ENCODE measurements at places on chromosomes 12 and 14. TPM values are rescaled to one million over a fixed set of nuclear protein-coding genes. Genes with fewer than 3 reads are reported as not detected.

Gene PPP2R5E
- polyA plus RNA-seq = 39.3 TPM

Gene SYCP3
- polyA plus RNA-seq = 0.14 TPM

DNA sequence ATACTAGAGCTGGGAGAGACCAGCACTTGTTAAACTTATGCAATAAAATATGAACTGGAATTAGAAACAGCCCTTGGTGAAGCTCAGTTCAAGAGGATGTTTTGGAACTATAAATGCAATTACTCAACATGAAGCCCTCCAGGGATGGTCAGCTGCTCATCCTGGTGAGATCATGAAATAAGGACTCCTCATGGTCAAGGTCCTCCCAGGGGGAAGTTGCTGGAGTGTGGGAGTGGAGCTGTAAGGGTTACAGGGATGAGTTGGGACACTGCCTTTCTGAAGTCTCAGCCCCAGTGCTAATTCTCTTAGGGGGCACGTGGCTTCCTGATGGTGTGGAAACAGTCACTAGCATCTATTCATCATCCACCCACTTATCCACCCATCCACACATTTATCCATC is 301.7 kb upstream of the SFSWAP start:
- no peak for DNase-seq

Gene RD3L
- polyA plus RNA-seq = not detected

Gene SLC5A8
- not detected for polyA plus RNA-seq

GRCh38 chr12:124796303-124796960 is 67.2 kb downstream of the SCARB1 start:
- no peak for DNase-seq

DNA sequence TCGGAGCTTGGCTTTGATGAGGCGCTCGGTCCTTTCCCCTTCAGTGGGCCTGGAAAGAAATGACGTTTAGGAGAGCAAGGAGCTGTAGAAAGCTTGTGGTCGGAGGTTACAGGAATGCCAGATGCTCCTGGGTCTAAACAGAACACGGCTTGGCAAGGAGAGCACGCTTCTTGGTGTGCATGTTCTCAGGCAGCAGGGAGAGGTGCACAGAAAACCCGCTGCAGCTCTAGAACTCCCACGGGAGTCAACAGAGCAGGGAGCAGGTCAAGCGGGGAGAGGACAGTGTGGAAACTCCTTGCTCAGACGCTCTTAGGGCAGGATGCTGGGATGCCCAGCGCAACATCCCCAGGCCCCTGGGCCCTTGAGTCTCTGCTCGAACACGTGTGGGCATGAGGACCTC is 51.0 kb downstream of the SSH1 start:
- DNase-seq = no peak

Gene TRIP11
- 75.2 TPM for polyA plus RNA-seq

Gene ERO1A
- 47.0 TPM for polyA plus RNA-seq

Gene AVPR1A
- polyA plus RNA-seq = not detected

- no peak for DNase-seq
These were observed 16.9 kb downstream of the BRF1 start for GRCh38 chr14:105283899-105284298.

Gene ASB2
- polyA plus RNA-seq = 4.8 TPM

- DNase-seq = no peak
These were observed 57.3 kb downstream of the KNTC1 start for GRCh38 chr12:122584177-122584863.

Gene HOXC11
- polyA plus RNA-seq = not detected

Gene CMA1
- not detected for polyA plus RNA-seq

GRCh38 chr12:118850244-118850825 is 131.0 kb upstream of the SRRM4 start:
- DNase-seq = no peak

- DNase-seq = no peak
These were observed 6.6 kb downstream of the COA8 start for GRCh38 chr14:103569408-103569807.

DNA sequence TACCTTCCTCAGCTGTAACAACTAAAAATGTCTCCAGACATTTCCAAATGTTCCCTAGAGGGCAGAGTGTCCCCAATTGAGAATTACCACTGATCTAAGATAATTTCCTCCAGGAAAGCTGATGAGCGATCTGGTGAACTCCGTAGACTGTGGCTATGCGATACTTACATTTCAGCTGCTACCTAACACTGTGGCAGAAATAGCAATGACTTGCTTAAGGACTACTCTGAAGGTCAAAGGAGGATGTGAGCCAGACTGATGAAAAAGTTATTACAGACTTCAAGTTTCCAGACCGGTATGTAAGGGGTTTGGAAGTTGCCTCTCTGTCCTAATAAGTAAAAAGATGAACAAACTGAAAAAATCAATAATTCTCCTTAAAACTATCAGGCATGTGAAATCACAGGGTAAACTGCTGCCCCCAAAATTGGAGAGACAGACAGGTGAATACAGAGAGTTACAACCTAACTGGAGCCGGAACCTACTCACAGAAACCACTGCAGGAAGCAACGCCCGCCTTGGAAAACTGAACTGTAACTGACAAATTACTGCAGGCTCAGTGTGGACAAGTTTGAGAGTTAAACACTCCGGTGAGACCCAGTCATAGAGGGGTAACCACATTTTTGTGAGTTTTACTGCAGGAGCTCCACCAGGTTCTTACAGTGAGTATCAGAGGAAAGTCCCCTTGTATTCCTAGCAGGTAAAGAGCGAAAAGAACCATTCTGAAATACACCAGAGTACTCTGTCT is 60.0 kb upstream of the PARP11 start:
- DNase-seq = no peak

GRCh38 chr14:92964124-92965109 is 41.5 kb downstream of the CHGA start:
- DNase-seq = no peak

DNA sequence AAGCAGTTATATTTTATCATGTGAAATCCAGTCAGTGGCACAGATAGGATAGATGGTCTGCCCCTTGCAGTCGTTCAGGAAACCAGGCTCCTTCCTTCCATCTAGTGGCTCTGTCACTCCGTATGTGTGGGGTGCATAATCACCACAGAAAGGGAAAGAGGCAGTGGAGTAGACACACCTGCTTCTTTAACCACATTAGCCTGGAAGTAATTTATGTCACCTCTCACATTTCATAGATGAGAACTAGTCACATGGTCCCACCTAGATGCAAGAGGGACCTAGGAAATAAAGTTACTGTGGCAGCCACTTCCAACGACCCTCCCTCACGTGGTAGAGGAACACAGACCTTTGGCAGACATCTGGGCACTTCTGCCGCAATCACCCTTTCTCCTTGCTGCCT is 14.2 kb upstream of the RNU6-8 start:
- no peak for DNase-seq

GRCh38 chr14:99737956-99738667 is 54.0 kb downstream of the CYP46A1 start:
- DNase-seq = no peak

DNA sequence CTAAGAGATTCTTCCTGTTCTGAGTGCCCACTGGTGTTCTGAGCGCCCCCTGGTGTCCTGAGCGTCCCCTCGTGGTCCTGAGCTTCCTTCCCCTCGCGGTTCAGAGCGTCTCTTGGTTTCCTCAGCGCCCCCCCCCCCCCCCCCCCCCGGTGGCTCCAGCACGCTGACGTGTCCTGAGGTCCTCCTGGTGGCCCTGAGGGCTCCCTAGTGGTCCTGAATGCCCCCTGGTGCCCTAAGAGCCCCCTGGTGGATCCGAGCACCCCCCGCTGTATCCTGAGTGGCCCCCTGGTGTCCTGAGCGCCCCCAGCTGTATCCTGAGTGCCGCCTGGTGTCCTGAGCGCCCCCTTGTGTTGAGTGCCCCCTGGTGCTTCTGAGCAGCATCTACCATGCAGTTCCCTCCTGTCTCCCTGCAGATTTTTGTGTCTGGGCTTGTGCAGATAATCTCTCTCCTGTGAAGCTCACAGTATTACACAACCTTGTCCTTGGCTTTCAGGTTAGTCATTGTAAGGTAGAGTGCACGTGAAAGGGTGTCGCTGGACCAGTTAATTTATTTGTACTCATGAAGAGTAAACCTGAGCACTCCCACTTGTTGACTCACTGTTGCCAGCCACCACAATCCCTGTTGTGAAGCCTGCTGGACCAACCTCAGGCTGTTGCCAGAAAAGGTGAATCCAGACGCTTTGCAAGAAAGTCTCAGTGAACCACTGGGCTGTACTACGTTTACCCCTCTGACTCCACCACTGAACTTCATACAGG is 1168.4 kb downstream of the TMEM121 start:
- peak; percentile 47 for DNase-seq

DNA sequence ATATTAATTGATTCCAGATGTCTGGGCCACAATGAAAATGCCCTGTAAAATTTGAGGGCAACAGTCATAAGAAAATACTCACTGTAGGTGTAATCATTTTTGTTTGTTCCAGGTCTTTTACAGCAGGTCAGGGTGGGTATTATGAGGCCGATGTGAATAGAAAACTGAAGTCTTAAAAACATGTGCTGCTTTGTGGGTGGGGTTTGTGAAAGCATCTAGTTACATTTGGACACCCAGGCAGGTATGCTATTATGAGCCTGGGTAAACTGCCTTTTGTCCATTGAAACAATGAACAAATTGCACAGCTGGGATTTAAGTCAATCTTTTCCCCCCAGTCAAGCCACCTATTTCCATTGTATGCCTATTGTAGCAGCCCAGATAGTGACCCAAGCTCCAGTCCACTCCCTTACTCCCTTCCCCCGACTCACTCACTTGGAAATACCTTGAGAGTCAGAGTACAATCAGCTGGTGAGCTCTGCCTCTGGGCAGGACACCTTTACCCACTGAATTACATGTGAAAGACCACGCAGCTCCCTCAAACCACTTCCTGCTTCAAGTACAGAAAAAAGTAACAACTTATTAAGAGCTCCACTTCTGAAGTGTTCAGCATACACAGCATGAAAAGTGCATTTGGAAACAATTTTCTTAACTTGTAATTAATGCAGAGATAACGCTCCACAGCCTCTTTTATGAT is 1.8 kb downstream of the IGF1 start:
- peak; percentile 47 for DNase-seq

DNA sequence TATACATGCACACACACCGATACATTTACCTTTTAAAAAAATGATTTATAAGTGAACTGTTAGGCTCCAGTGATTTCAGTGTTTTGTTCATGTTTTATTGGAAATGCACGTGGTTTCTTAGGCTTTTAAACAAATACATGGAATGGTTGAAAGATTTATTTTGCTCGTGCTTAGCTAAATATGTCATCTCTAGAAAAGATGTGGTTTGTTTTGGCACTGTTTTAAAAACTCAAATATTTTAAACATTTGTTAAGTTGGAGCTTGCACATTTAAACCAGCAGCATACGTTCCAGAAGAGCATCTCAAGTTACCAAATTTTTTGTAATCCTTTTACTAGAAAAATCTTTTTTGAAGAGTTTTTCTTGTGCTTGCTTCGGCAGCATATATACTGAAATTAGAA is 44.5 kb downstream of the FOXA1 start:
- no peak for DNase-seq

- DNase-seq = no peak
These were observed 75.0 kb upstream of the DYNC1H1 start for GRCh38 chr14:101889366-101889765.

Gene TAS2R50
- polyA plus RNA-seq = not detected

- DNase-seq = no peak
These were observed 2.2 kb upstream of the PPTC7 start for GRCh38 chr12:110585231-110585799.

GRCh38 chr12:108855284-108856169 is 1.9 kb downstream of the SSH1 start:
- DNase-seq = no peak

Gene HOXC9
- polyA plus RNA-seq = not detected

GRCh38 chr12:15225136-15225862 is 4.1 kb upstream of the RERG start:
- DNase-seq = no peak

Gene WNT1
- 2.3 TPM for polyA plus RNA-seq

- no peak for DNase-seq
These were observed 9.2 kb downstream of the ATF7 start for GRCh38 chr12:53616950-53617349.

DNA sequence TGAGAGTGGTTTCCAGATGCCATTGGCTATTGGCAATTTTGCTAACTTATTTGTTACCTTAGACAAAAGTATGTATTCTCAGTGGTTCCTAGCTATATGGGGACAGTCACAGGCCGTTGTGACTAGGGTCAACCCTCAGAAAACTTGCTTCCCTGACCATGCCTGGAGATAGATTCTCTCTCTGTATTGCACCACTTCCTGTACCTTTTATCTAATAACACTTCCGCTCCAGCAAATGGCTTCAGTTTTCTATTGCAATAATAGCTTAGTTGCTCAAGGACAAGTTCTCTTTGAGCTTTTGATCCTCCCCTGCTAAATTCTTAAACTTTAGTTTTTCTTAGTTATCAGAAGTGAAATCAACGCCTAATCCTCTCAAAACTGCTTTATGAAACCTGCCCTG is 338.0 kb downstream of the RMST start:
- DNase-seq = no peak

Gene AKAP5
- 1.0 TPM for polyA plus RNA-seq

DNA sequence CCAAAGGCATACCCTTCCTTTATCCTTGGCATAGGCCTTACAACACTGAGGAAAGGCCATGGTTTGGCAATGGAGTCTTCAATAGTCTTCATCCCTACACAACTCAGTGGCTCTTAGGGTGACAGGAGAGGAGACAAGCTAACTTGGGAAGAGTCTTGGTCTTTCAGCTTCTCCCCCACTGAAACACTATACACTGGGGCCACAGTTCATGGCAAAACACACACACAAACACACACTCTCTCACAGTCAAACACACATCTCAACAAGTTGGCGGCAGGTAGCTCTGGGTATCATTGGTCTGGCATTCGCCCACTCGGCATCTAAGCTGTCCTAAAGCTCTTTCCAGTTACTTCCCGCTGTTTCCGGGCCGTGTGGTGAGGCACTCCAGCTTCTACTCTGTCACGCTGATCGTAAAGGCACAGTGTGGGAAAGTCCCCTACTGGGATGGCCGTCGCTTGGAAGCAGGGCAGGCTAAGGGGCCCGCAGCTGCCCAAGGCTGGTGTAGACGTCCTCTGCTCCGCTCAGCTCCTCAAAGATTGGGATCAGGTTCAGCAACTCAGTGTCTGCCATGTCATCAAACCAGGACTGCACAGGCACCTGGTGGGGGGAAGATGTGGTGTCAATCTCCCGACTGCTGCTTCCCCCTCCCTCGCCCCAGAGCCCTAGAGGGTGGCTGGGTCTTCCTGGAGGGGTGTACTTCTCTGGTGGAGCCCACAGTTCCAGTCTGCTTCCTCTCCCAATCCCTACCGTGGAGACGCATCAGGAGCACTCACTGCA is 4.8 kb upstream of the AVIL start:
- no peak for DNase-seq

Gene DDIT3
- 11.7 TPM for polyA plus RNA-seq

DNA sequence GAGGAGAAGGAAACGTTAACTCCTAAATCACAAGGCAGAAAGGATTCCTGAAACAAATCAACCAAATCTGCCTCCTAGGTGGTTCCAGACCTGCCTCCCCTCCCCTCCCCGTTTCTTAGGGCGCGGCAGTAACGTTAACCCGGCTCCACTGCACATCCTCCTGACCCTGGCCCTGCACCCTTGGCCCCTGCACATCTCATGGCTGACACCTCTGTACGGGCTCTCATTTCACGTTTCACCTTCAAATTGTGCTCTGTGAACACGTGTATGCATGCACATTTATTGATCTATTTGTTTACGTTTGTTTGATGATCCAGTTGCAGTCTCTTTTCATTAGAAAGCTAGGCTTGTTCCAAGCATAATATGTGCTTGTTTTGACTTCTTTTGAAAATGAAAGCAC is 358.1 kb downstream of the ADGRD1 start:
- no peak for DNase-seq

All from CD8-positive, alpha-beta memory T cell (primary cell).